ENCODE measurements at places on chromosomes 4 and X.

DNA sequence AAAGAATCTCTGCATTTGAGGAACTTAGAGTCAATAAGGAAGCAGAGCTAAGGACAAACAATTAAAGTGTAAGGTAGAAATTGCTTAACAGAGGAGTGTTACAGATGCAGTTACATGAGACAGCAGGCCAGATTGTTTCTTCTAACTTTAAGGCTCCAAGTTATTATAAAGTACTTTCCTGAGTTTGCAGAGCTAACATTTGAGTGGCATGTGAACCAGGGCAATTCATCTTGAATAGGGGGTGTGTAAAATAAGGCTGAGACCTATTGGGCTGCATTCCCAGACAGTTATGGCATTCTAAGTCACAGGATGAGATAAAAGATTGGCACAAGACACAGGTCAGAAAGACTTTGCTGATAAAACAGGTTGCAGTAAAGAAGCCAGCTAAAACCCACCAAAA lies 7.6 kb upstream of the LNX1 start:
- no peak for DNase-seq

DNA sequence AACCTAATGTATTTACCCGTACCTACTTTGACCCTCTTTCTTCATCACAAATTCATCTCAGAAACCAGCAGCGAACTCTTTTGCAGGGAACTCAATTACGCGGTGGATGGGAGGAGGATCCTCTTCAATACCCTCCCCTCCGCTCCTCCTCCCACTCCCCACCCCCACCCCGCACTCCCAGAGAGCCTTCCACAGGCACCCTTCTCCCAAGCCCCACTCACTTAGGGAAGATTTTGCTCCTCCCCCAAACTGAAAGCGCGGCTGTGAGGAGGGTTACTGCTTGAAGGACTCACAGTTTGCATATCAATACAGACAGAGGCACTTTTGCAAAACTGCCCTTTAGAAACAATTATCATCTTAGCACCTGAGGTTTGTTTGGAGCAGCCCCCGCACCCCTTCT lies 960 bp upstream of the IL1RAPL1 start:
- DNase-seq: no peak

GRCh38 chr4:183335369-183335940 lies 13.2 kb upstream of the CLDN24 start:
- no peak for DNase-seq

DNA sequence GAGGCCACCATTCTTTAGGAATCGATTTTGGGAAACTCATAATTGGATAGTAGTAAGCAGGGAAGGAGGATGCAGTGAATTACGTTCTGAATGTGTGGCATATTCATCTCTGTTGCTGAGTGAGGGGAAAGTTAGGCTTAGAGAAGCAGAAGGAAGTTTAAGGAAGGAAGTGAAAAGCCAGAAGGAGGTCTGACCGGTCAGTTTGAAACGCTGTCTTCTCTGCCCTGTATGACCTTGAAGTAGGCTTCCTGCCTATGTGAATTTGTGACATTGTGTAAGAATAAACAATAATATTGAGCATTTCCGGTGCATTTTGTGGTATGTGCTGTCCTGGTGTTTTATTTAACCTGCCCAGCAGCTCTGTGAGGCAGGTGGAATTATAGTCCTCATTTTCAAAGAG lies 67.3 kb downstream of the PDLIM5 start:
- DNase-seq: no peak

GRCh38 chr4:74059161-74059829 lies 20.8 kb upstream of the CXCL3 start:
- DNase-seq: no peak

- DNase-seq: no peak
Measured at GRCh38 chr4:184384056-184384809, 90.1 kb downstream of the IRF2 start.

GRCh38 chr4:53128706-53129357 lies 237.0 kb downstream of the SCFD2 start:
- DNase-seq: no peak

- no peak for DNase-seq
Measured at GRCh38 chr4:130035391-130035790, 939.4 kb downstream of the C4orf33 start.

DNA sequence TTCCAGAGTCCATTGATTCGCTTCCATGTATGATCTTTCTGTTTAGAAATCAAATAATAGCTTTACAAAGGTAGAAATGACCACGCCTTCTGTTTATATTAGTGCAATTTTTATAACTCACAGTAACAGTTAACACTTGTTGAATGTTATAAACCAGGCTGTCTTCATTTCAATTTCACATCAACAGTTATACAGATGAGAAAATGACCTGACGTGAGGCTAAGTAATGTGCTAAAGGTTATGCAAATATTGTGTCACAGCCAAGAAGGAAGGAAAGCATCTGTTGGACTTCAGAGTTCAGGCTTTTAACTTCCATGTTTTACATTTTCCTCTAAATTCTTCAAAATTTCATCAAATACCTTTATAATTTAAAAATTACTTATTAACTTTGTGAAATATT lies 13.9 kb downstream of the CASP3 start:
- no peak for DNase-seq

DNA sequence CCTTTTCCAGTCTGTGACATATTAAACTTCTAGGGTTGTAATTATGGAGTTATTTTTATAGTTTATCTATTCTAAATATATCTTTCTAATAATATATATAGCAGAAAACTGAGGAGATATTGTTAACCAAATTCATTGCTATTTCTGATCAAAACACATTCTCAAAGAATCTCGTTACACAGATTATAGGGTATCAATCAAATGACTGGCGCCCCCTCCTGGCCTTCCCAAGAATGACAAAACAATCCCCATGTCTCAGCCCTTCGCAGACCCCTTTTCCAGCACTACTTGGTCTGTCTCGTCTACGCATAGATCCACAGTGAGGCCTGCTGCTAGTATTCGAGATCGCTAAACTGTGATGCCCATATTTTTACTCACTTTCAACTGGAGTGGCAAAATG lies 209.3 kb downstream of the GPC3 start:
- DNase-seq: no peak

GRCh38 chr4:93776386-93777080 lies 52.0 kb upstream of the ATOH1 start:
- DNase-seq: no peak

DNA sequence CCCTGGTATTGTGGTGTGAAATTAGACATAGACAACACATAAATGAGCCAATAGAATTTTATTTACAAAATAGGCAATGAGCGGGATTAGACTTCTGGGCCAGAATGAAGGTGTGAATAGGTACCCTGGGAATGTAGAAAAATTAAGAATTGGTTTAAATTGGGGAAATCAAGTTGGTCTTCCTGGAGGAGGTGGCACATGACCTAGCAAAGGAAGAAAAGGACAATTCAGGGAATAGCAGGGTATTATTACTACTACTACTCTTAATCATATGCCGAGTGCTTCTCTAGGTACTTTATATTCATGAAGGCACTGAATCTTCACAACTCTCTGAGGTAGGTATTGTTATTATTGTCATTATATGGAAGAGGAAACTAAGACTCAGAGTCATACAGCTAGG lies 202.1 kb downstream of the LHFPL1 start:
- DNase-seq: no peak

GRCh38 chr4:8369426-8370105 lies 71.0 kb downstream of the ACOX3 start:
- DNase-seq: no peak

- DNase-seq: no peak
Measured at GRCh38 chr4:182748949-182749348, 168.2 kb downstream of the DCTD start.

DNA sequence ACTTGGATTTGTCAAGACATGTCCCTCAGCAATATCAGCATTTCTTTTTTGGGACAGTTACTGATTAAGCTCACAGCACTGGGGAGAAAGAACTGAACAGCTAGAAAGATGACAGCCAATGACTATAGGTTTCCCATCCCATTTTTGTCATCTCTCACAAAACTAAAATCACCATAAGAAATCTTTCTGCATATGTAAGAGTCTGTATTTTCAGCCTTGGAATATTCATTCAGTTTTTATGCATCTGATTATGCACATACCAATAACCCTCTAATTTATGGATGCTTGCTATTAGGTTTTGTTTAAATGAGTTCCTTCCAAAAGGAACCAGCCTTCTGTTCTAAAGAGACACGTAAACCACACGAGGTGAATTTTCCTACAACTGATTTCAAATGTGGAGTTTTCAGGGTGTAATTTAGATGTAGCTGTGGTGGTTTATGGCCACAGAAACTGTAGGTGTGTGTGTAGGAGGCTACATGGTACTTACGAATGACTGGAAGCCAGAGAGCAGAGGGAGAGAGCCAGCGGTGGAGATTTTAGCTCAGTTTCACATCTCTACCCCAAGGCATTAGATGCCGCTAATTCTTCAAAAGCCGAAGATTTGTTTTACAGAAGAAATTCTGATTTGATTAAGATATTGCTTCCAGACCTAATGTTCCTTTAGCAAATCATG lies 55.3 kb downstream of the AFF2 start:
- no peak for DNase-seq

- DNase-seq: no peak
Measured at GRCh38 chr4:107037199-107037584, 1.1 kb upstream of the DKK2 start.

DNA sequence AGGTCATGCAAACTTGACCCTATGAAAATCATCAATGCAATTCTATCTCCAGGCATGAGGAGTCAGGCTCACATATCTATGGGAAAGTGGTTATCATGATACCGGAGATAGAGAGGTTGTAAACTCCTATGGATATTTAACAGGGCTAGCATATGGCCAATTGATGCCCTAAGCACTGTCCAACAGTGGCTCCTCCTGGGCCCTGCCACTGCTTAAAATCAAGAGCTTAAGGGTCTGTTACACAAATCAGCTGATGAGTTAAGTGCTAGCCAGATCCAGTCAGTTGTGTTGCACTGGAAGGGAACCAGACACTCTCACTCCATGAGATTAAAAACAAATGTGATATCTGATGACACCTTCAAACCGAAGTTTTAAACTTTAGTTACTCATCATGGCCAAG lies 337.6 kb downstream of the STIM2 start:
- DNase-seq: no peak

- DNase-seq: no peak
Measured at GRCh38 chr4:87188932-87189331, 31.5 kb downstream of the KLHL8 start.

- no peak for DNase-seq
Measured at GRCh38 chr4:73086095-73086868, 16.8 kb upstream of the COX18 start.

- DNase-seq: no peak
Measured at GRCh38 chr4:139458543-139458942, 4.6 kb downstream of the RAB33B start.

DNA sequence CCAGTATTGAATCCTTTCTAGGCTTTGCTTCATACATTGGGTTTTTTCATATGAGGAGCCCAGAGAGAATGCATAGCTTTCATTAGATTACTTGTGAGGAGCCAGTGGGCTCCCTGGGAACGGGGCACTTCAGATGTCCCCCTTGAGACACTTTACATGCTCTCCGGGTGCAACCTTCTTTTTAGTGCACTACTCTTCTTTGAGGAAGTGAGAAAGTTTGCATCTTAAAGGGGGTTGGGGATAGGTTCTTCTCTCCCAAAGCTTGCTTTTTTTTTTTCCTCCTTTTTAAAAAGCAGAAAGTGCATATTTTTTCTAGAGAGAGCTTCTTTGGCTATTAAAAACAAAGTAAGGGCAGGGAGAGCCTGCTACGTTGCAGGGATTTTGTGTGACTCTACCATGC lies 4.3 kb downstream of the HADH start:
- no peak for DNase-seq

DNA sequence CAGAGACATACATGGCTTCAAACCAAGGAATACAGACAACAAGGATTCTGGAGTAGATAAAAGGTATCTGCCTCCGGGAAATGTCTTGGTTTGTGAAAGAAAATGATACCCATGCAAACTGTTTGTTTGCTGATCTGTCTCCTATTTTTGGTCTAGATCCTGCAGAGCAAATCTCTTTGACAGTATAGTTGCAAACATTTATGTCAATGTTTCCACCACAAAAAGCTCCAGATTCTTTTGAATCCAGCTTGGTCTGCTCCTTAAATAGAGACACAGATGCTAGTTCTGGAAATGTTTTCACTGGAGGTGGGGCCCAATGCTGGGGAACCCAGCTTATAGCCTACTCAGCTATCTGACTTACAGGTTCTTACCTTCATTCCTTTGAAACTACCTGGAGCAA lies 119.7 kb downstream of the ATG4A start:
- DNase-seq: no peak

DNA sequence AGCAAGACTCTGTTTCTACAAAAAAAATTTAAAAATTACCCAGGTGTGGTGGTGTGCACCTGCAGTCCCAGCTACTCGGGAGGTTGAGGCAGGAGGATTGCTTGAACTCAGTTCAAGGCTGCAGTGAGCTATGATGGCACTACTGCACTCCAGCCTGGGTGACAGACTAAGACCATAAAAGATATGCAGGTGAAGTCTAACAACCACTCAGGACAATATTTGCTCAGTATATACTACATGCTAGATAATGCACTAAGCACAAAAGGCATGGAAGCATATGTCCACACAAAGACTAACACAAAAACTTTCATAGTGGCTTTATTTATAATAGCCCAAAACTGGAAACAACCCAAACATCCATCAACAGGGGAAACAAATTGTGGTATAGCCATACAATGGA lies 57.7 kb upstream of the TXK start:
- no peak for DNase-seq

DNA sequence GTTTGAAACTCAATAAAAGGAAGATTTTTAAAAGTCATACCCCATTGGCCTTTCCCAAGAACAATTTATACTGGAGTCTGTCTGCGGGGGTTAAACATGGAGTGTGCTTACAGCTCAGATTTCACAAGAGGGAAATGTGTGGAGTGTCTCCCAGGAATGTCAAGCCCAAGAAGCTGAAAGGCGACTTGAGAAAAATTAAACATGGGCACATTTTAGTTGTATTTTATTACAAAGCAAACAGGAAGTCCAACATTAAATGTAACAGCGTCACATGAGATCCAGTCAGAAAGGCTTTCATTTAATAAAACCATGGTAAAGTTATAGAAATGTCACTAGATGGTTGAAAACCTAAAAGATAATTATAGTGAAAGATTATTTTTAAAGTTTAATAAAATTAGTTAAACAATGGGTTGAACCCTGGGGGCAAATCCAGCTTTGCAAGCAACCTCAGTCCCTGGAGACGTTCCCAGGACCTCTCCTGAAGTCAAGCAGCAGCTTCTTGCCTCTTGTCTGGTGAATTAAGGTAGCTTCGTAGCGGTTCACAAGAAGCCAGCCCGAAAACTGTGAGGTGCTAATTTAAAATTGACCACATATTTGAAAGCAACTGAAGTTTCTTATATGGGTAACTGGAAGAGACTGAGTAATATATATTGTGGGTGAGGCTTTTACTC lies 168.4 kb upstream of the EDNRA start:
- DNase-seq: no peak

GRCh38 chr4:118867311-118868067 lies 21.2 kb upstream of the SYNPO2 start:
- no peak for DNase-seq

- DNase-seq: no peak
Measured at GRCh38 chrX:2502668-2503519, 2.1 kb upstream of the DHRSX start.

DNA sequence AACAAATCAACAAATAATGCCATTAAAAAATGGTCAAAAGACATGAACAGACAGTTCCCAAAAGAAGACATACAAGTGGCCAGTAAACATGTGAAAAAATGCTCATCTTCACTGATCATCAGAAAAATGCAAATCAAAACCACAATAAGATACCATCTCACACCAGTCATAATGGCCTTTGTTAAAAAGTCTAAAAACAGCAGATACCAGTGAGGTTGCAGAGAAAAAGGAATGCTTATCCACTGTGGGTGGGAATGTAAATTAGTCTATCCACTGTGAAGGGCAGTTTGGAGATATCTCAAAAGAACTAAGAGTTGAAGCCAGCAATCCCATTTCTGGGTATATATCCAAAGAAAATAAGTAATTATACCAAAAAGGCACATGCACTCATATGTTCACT lies 668.1 kb upstream of the CPEB2 start:
- no peak for DNase-seq

Data from vagina (tissue), 2 donors.